OCI-M1 (cell line): ENCODE measurements at places on chromosomes 1 and 21.
A peak's percentile ranks its signal among the peaks of the same experiment; 100 is the strongest.

DNA sequence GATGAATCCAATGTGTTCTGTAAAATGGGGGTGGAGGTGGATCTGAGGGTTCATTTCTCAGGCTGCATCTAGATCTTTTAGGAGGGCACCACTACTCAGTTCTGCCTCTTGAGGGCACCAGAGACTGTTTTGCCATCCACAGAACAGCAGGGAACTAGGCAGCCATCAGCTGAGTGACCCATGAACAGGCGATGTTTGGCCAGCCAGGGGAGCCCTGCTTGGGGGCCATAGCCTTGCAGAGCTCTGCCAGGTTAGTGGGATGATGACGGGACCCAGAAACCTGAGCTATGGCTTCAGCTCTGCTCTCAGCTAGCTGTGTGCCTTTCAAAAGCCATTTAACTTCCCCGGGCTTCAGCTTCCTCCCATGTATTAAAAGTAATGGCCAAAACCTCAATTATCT lies 13.4 kb upstream of the NOS1AP start:
- peak; percentile 79 for DNase-seq

GRCh38 chr1:177669161-177669560 lies 300.7 kb downstream of the SEC16B start:
- DNase-seq = no peak

GRCh38 chr1:178599745-178600144 lies 86.8 kb downstream of the TEX35 start:
- DNase-seq = no peak

- peak; percentile 75 for DNase-seq
Observed at GRCh38 chr1:157234705-157235273, 96.6 kb upstream of the ETV3 start.

DNA sequence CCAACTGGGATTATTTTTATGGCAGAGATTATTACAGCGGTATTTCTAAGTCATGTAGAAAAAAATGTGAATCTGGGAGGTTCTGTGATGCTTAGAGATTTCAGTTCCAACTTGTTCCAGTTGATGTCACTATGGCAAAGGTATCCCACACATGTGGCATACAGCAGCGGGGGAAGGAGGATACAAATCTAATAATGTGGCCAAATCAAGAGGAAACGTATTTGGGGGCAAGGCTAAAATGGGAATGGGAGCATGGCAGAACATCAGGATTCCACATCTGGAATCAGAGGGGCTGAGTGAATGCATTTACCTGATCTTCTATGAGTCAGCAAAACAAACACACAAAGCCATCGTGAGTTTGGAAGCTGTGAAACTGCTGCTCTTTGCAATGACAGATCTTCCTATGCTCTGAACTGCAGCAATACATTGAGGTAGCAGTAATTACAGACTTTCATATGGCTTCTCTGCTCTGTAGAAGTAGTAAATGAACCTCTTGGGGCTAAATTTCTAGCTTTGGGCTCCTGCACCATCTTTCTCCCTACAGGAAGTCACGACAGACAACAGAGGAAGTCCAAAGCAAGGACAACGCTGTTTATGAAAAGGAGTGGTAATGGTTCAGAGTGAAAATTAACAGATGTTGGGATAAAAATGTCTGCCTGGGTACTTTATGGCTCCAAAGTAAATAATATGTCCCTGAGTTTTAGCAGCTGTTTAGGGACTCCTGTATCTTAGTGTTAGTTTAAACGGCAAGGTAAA lies 55.5 kb downstream of the GABPA start:
- DNase-seq = peak; percentile 56

DNA sequence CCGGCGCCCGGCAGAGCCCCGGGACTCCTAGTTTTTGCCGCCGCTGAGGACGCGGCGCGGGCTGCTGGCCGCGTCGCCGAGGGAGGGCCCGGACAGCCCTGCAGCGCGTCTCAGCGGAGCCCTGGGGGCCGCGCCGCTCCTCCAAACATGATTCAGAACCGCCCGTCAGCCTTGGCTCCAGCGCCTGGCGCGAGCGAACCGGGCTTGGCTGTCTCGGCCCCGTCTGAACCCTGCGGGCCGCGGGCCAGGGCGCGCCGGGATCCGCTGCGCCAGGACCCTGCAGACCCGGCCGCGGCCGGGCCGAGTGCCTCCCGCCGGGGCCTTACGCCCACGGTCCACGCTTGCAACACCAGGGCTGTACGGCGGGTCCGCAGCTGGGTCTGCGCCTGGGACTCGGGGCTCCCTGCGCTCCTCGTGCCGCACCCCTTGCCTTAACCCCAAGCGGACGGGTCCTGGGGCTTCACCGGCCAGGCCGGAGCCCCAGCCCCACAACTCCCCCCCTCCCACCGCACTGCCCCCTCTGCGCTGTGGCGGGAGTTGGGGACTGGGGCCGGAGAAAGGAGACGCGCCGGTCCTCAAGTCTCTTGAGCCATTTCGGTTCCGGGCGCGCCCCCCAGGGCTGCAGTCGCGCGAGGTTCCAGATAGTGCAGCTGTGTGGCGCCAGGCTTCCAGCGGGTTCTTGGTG lies 48.4 kb upstream of the CD34 start:
- DNase-seq = no peak

GRCh38 chr1:42324398-42325013 lies 10.5 kb downstream of the FOXJ3 start:
- DNase-seq = no peak

- DNase-seq = no peak
Observed at GRCh38 chr1:109191377-109191776, 22.3 kb upstream of the SARS1 start.

- DNase-seq = peak; percentile 18
Observed at GRCh38 chr1:176101951-176102642, 105.0 kb downstream of the COP1 start.

DNA sequence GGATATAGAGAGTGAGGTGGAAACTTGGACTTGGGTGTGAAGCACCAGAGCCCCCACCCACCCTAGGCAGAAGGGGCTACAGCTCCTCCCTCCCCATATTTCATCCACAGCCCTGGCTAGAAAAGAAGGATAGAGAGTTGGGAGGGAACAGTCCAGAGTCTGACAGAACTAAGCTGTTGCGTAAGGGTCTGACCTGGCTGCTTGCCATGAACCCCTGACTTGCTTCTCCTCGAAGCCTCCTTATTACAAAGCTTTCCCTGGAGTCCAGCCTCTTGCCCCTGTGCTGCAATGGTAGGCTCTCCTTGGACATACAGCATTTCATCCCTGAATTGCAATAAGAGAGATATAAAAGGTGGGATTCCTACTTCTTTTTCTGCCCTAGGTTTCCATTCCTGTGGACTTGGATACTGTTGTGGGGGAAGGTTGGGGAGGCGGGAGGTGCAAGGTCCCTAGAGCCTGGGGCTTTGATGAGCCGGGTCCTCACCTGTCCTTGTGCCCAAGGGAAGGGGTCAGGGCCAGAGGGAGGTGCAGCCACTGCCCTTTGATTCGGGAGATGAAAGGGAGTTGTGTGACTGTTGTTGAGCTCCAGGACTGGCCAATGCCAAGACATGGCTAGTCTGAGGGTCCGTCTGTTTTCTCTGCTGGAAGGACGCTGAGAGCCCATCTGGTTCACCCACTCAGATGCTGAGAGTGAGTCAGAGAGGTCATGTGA lies 2.7 kb downstream of the RHBG start:
- DNase-seq = peak; percentile 59

- no peak for DNase-seq
Observed at GRCh38 chr1:98077691-98078090, 156.9 kb upstream of the DPYD start.

GRCh38 chr21:45639206-45640000 lies 4.1 kb upstream of the PCBP3 start:
- DNase-seq = no peak

GRCh38 chr1:198086051-198086745 lies 70.6 kb upstream of the NEK7 start:
- DNase-seq = no peak

DNA sequence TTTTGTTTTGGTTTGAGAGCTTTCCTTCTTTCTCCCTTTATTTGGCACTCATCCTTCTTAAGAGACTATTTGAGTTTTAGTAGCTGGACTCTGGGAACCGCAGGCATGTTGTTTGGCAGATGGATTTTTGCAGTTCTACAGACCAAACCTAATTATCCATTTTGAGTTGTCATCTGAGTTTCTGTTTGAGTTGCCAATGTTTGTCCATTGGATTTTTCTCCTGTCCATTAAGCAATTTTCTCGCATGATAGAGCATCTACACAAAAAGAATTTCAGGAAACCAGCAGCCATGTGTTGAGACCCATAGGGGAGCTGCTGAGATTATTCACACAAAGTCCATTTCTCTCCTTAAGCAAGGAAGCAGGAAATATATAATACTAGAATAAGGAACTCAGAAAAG lies 17.2 kb upstream of the CXADR start:
- no peak for DNase-seq

- DNase-seq = no peak
Observed at GRCh38 chr1:241391926-241392710, 35.1 kb upstream of the RGS7 start.

- DNase-seq = peak; percentile 98
Observed at GRCh38 chr21:44845418-44846223, 27.8 kb upstream of the SUMO3 start.

DNA sequence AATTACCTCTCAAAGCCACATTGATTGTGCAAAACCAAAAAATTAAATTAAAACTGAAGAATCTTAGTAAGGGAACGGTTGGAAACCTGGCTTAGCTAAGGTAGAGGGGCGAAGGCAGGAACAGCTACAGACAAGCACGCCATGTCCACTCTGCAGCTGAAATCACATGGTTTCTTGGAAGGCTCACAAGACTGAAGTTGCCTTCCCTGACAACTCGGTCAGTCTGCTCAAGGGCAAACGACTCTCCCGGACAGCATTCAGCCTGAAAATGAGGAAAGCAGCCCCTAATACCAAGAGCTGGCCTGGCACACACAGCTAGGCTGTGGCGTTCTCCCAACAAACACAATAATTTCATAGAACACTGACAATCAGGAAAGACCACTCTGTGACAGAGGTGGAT lies 22.7 kb upstream of the BECN2 start:
- DNase-seq = no peak

DNA sequence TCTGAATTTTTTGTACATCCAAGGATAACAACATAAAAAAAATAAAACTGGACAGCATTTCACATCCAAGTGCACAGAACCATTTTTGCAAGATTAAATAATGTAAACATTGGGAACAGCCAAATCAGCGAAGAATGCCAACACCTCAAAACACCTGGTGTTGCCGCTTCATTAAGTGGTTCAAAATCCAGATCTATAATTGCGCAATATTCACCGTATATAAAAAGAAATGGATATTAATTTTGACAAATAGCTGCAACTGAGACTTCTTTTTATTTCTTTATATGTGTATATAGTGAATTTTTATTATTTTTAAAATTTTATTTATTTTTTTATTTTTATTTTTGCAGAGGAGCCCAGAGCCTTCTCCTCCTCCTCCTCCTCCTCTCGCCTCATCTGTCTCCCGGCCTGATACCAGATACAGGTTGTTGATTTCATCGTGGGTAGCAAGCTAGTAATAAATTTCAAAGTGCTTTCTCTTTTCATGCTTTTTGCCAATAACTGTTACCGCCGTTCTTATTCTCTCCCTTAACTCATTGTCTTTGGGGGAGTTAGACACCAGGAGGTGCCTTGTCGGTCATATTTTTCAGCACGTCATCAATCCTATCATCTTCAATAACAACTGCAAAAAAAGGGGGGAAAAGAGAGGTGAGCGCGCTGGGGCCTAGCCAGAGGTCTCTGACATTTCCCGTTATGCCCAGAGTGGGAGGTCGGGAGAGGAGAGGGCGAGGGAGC lies 2.7 kb downstream of the CAMK2N1 start:
- no peak for DNase-seq

- no peak for DNase-seq
Observed at GRCh38 chr1:116921301-116921885, 11.7 kb downstream of the PTGFRN start.

GRCh38 chr1:148353461-148354283 lies 129.4 kb downstream of the PPIAL4G start:
- DNase-seq = peak; percentile 96

- no peak for DNase-seq
Observed at GRCh38 chr1:9080705-9081291, 11.4 kb upstream of the SLC2A5 start.

DNA sequence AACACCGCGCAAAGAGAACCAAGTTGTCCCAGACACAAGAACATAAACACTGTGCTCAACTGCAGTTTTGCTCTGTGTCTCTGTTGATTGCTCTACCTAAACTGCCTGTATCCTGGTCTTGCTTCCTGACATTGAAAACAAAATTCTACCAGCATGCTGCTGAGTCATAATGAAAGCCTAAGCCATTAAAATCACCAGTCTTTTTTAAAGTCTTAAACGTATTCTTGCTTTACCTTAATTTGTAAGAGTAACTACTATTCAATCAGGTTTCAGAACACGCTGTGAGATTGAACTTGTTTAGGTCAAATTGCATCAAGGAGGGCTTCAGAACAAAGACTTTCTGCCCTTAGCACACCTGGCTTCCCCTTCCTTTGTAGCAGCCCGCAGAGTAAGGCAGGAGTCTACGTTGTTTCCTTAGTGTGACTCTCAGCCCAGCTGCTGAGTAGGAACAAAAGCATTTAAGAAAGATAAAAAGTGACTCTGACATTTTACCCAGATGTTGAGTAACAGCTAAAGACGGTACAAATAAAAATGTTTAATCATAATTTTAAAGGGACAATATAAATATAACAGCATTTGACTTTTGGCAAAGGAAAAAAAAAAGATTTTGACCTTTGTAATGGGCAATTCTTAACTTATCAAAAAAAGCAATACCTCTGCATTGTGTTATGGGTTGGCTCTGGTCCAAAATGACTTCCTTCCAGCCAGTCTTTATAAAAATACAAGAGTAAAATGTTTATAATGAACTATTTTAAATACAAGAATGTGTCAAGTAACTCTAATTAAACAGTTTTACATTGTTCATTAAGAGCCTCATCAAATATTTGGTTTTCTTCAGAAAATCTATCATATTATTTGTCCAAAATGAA lies 186.9 kb upstream of the ADGRL4 start:
- peak; percentile 50 for DNase-seq

- peak; percentile 14 for DNase-seq
Observed at GRCh38 chr1:229786974-229787610, 161.0 kb downstream of the URB2 start.

DNA sequence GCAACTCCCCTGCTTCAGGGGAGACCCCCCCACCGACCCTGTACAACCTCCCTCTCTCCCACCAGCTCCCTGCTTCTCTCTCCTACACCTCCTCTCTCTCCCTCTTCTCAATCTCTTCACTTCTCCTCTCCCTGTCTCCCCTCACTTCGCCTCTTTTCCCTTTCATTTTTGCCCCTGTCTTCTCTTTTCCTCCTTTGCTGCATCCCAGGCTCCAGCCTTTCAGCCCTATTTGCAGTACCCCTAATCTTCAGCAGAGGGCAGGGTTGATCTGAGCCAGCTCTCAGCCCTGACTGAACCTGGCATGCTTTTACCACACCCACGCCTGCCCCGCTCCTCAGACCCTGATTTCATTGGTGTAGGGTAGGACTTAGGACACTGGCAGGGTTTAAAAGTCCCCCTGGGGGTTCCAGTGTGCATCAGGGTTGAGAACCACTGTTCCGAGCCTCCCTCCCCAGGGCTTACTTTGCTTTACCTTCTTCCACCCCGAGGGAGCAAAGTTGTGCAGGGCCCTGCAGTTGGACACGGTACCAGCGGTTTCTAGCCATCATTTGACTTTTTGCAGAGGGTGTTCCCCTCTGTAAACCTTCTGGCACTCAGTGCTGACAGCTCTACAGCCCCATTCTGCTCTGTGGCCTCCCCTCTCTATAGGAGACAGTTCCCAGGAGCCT lies 67.3 kb upstream of the CNTN2 start:
- peak; percentile 86 for DNase-seq
